ENCODE measurements at places on chromosomes 3 and 15. TPM values are rescaled to one million over a fixed set of nuclear protein-coding genes. Genes with fewer than 3 reads are reported as not detected.
A peak's percentile ranks its signal among the peaks of the same experiment; 100 is the strongest.

GRCh38 chr15:95025924-95026728 lies 794.8 kb downstream of the MCTP2 start:
- DNase-seq: peak; percentile 44

DNA sequence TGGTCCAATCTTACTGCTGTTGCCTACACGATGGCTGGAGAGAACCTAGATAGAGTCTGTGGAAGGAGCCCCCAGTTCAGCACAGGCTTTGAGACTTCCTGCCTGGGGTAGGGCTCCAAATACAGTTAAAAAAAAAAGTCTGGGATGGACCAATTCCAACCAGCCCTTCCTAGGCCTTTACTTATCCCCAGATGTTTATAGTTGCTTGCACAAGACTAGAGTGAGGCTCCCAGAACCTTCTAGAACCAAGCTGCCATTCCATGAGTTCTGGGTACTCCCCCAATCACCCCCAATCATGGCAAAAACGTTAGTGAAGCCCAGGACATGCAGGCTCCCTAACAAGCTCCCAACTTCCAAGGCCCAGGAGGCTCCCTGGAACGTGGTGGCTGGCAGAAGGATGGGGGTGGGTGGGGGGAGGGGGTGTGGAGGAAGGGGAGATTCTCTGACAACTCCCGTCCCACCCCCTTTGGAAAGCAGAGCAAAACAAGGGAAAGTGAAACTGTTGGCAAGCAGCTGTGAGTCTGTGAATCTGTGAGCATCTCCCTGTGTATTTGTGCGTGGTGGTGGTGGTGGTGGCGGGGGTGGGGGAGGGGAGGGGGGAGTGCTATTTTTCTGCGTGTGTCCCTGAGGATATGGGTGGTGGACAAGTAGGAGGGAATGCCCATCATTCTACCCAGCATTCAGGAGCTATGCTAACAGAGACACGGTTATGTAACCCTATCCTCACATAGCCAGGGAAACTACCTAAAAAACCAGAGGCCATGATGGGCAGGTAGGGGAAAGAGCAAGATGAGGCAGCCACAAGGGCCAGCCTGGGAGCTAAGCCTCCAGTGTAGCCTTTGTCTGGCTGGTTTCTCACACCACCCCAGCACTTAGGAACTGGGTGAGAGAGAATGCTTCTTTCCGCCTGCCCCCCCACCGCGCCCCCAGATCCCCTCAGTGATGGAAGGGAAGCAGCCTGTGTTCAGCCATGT lies 2.0 kb downstream of the MST1R start:
- DNase-seq: no peak

- DNase-seq: no peak
Measured at GRCh38 chr3:98826126-98826525, 63.0 kb downstream of the ST3GAL6 start.

DNA sequence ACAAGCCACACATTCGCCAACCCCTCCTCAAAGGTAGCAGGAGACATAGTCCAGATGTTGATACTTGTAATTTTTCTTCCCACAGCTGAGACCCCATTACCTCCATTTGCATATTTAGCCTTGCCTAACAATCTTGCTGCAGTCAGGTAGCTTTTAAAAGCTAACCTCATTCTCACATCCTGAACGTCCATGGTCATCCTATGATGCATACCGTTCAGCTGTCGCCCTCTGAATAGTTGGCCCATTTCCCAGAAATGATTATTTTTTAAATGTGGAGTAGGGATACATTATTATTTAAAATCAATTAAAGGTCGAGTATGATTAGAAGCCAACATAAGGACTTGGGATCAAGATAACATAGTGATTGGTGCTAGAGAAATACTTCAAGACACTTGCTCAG lies 165.0 kb downstream of the MEX3B start:
- DNase-seq: no peak

DNA sequence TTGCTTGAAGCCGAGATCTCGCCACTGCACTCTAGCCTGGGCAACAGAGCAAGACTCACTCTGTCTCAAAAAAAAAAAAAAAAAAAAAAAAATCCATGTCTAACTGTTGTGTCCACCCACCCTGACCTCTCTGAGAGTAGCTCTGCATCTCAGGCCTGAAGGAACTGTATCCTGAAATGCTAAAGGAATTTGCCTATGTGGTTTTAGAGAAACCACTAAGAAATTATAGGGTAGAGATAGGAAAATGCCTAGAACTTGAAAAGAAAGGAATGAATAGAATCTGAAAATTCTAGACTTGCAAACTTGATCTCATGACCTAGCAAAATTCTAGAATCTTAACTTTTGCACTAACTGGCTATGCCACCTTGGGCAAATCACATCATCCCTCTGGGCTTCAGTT lies 217.5 kb upstream of the ROPN1 start:
- no peak for DNase-seq

The RBMS3 gene
- 14.4 TPM for polyA plus RNA-seq
